ENCODE measurements at places on chromosomes 6 and 20.

- DNase-seq: no peak
Observed at GRCh38 chr6:40630051-40630450, 42.9 kb upstream of the LRFN2 start.

DNA sequence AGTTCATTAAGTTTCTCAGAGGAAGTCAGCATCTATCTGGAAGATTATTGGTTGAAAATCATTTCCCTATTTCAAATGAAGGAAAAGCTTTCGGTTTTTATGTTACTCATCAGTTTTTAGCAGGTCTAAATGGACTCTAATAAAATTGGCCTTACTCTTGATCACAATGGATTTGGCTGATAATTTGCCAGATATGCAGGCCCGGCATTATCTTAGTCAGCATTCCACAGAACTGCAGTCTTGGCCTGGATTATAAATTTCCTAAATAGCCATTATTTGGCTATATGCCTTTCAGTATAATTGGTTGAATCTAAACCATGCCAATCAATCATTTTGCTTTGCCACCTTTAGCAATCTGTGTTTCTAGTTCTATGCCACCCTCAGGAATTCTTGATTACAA, 91.7 kb upstream of the KCNQ5 start:
- no peak for DNase-seq

GRCh38 chr6:26363882-26364701, 906 bp upstream of the BTN3A2 start:
- DNase-seq: peak; percentile 28

GRCh38 chr6:165184192-165184979, 125.0 kb downstream of the C6orf118 start:
- no peak for DNase-seq

GRCh38 chr6:166366921-166367320, 15.8 kb downstream of the MPC1 start:
- no peak for DNase-seq

DNA sequence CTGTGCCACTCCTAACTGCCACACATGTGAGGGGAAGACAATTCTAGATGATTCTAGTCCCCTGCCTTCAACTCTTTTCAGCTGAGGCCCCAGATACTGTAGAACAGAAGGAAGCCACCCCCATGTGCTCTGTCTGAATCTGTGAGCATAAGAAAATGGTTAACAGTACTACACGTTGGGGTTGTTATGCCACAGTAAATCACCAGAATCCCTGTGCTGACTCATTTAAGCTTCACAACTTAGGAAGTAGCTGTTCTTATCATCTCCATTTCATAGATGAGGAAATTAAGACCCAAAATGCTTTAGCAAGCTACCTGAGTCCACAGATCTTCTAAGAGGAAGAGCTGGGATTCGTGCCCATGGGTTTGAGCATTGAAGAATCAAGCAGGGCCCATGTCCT, 27.4 kb upstream of the SCRT2 start:
- DNase-seq: no peak

DNA sequence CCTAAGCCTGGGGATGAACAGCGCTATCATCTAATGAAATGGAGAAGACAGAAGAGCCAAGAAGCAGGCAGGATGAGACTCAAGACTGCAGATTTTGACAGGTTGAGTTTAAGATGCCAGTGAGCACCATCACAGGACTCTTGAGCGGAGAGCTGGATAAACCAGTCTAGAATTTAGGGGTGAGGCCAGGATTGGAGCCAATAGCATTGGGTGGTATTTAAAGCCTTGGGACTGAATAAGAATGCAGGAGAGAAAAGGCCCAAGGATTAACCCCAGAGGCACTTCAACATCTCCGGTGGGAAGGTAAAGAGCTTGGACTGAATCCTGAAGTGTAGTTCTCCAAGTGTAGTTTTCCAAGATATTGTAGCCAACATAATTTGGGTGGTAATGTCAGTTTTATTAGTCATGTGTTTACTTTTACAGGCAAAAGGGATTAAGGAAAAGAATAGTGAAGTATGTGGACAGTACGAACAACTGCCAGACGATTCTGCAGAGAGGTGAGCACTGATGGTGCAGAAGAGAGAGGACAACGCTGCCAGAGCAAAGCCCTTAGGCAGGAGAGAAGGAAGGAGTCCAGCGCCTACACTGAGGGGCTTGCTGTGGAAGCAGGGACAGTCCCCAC, 85.2 kb downstream of the DTNBP1 start:
- DNase-seq: no peak

DNA sequence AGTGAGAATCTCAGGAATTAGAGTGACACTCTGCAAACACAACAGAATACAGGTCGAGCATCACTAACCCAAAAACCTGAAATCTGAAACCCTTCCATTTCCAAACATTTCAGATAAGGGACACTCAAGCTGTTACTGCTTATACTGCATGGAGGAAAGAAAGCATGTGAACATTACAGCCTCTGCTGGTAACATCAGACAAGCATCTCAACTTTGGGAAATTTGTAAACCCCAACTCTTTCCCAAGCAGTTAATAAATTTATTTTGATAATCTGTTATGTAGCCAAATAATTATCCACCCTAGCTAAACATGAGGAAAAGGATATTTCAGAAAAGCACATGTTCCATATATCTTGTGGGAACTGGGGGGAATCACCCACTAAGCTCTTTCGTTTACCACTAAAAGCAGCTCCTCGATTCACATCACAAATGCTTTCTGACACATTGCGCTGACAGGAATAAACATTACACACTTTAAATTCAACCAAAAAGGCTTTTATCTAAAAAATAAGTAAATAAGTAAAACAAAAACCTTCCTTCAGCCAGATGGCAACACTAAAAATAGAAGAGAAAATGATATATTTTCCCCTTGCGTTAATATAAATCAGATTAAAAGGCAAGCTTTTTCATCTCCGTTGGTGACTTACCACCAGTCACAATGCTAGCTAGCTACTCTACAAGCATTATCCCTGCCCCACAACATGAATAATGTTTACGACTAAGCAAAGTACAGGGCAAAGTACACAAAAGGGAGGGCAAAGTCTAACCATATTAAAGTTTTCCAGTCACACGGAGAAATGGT, 120.8 kb downstream of the MAP7 start:
- DNase-seq: no peak

DNA sequence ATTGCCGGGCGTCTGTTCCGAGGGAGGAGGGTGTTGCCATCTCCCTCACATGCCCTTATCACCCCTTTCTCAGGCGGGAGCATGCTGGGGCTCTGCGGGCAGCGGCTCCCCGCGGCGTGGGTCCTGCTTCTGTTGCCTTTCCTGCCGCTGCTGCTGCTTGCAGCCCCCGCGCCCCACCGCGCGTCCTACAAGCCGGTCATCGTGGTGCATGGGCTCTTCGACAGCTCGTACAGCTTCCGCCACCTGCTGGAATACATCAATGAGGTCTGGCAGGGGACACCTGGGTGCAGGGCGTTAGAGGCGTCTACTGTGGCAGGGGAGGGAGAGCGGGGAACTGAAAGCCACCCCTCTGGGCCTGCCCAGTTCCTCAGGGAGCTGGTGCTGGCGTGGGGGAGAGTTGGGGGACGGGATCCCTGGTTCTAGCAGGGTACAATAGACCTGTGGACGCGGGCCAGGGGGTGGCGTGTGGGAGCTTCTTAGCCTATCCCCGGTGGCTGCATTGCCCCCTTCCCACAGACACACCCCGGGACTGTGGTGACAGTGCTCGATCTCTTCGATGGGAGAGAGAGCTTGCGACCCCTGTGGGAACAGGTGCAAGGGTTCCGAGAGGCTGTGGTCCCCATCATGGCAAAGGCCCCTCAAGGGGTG, 697 bp downstream of the PPT2 start:
- peak; percentile 73 for DNase-seq

- DNase-seq: no peak
Observed at GRCh38 chr6:20789162-20789561, 254.9 kb downstream of the CDKAL1 start.

DNA sequence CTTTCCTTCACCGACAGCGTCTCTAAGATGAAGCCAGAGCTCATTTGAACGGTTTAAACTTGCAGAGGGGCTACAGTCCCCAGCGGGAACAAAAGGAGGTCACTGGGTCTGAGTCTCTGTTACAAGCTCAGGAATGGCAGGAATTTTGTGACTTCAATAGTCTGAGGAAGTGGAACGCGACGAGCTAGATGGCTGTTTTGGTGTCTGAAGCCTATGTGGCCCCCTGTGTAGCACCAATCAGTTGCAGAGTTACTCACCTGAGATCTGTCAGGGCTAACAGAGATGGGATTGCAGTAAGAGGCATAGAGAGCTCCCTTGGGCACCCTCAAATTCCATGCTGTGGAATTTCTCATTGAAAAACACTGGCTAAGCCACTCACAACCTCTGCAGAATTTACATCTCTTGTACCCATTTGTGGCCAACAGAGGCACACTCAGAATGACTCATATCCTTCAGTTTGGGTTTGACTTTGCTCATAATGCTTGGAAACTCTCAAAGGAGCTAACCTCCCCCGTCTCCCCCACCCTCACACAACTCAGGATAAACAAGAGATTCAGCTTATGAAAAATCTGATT, 7.1 kb upstream of the TCP11 start:
- DNase-seq: peak; percentile 89

DNA sequence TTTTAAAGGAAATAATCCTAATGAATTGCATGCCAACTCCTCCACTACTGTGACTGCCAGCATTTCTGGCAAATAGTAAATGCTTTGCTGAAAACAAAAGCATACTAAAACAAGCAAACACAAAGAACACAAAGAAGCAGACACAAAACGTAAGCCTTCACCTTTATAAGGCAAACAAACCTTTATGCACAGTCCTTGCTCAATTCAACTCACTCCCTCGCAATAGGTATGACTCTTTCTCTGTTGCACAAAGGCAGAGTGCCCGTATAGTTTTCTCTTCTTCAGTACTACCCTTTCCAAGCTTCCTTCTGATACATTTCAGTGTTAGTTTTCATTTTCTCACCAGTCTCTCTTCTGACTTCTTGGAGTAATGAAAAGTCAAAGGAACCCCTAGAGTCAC, 63.9 kb downstream of the PDE10A start:
- DNase-seq: no peak

- DNase-seq: no peak
Observed at GRCh38 chr6:116108836-116109235, 8.2 kb downstream of the NT5DC1 start.

GRCh38 chr6:131058236-131058635, 4.8 kb downstream of the EPB41L2 start:
- no peak for DNase-seq

DNA sequence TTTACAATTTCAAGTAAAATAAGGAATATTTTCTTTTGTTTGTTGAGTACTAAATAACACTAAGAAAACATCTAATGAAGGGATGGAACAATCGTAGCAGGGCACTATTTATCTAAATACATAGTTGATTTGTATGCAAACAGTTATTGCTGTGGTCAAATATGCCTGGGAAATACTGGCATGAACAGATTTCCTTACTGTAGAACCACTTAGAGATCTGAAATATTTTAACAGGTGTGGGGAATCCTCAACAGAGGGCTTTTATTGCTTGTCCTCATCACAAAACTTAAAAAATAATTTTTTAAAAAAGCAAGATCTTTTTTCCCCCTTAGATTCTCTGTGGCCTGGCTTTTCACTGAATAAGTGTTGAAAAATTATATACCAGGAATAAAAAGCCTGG, 233.0 kb upstream of the FAM83B start:
- no peak for DNase-seq

GRCh38 chr20:23644164-23644563, 6.4 kb upstream of the CST3 start:
- no peak for DNase-seq

- DNase-seq: no peak
Observed at GRCh38 chr6:44446626-44447300, 59.3 kb downstream of the CDC5L start.

DNA sequence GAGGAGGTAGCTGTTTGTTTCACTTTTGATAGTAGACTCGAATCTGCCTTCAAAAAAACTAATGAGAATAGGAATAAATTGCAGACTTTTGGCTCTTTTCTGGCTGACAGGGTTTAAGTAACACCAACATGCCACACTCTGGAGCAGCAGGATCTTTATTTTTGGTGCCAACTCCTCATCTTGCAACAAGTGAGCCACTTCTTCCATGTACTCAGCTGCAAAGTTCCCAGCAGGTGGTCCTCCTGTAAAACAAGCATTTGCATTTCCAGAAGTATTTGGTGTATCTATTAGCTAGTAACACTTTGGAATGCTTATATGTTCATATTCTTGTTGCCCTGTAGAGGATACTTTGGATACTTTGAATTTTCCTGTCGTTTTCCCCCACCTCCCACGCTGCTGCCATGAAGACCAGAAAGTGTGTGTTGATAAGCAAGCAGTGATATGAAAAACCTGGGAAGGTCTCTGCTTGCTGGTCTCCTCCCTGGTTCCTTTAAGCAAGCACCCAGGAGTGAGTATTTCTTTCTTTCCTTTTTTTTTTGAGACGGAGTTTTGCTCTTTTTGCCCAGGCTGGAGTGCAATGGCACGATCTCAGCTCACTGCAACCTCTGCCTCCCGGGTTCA, 1.0 kb downstream of the ARMH2 start:
- DNase-seq: no peak

DNA sequence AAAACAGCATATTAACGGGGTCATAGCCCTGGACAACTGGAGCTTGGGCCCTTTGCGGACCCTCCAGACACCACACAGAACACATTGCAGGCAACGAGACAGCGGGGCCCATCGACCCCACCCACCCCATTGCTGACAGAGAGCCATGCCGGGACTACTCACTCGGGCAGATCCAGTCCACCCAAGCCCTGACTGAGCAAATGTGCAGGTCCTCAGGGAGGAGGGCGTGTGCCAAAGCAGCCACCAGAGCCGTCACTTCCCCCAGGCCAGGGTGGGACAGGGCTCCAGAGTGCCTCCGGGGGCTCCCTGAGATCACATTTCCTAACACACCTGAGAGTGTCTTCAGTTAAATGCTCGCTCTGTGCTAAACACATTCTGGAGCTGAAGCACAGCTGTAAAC, 114.9 kb downstream of the CDH4 start:
- no peak for DNase-seq

GRCh38 chr6:153625089-153625488, 414.0 kb upstream of the OPRM1 start:
- no peak for DNase-seq

GRCh38 chr6:111609028-111609820, 3.5 kb upstream of the TRAF3IP2 start:
- no peak for DNase-seq

GRCh38 chr6:122726649-122727048, 52.9 kb upstream of the FABP7 start:
- DNase-seq: peak; percentile 3

DNA sequence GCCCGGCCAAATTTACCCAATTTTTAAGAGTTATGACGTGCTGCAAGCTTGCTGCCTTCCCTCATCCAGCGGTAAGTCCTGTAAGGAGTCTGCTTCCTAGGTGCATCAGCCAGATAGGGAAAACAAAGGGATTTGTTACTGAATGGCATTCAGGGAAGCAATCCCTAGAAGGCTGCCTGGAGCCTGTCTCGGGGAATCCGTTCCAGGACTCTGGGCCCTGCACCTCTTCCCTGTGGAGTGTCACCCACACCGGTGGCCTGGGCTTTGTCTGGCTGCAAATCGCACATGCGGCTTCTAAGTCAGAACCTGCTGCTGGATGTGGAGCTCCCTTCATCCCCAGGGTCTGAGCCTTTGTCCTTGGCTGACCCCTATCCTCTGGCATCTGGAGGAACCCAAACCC, 7.0 kb downstream of the MYT1 start:
- no peak for DNase-seq
